Keratinocyte (primary cell): ENCODE measurements at places on chromosomes 3 and 15.
A peak's percentile ranks its signal among the peaks of the same experiment; 100 is the strongest.

- DNase-seq: no peak
Observed at GRCh38 chr3:146640361-146640760, 35.2 kb upstream of the PLSCR5 start.

- DNase-seq: no peak
Observed at GRCh38 chr3:134666885-134667284, 16.1 kb upstream of the KY start.

DNA sequence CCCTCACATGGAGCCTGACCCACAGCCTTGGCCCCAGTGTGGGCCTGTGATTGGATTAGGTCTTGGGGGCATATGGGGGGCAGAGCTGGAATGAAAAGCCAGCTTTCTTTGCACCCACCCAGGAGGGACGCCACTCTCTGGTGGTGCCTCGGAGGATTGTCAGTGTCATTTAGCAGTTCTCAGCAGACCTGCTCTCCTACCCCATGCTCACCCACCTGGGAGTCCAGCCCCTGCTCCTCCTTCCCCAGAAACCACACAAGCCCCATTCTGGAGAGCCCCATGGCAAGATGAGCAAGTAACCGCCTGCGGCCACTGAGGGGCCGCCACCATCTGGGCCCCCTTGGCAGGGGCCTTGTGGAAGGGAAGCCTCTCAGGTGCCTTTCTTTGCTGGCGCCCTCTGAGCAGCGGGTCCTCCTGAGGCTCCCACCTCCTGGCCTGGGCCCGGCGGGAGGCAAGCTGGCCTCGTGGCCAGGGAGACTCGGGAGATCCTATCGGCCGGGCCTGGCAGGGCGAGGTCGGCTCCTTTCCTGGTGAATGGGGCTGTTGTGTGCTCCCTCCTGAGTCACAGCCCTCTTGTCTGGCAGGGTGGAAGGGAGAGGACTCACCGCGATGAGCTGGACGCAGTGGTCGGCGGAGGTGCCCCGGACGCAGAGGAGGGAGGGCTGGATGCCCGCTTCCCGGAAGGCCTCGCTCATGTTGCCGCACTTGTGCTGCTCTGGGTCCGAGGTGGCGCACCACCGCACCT, 2.3 kb downstream of the MELTF start:
- no peak for DNase-seq

GRCh38 chr3:77373619-77374018, 333.7 kb downstream of the ROBO2 start:
- no peak for DNase-seq

- no peak for DNase-seq
Observed at GRCh38 chr3:175445741-175446140, 586.6 kb downstream of the NAALADL2 start.

DNA sequence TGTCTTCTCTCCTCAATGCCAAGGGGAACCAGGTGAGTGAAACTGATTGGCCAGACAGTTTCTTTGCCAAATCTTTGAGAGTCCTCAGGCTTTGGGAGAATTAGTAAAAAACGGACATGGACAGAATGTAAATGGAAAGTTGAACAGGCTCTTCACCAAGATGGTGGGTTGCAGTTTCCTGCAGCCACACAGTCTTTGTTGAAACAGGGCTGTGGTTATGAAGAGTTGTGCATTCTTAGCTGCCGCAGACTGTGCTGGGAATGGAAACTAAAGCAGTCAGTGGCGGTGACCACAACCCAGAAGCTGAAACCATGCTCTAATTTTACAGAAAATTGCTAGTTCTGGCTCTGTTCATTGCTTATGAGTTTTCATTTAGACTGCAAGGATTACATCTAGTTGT, 42.1 kb upstream of the TASOR start:
- no peak for DNase-seq

DNA sequence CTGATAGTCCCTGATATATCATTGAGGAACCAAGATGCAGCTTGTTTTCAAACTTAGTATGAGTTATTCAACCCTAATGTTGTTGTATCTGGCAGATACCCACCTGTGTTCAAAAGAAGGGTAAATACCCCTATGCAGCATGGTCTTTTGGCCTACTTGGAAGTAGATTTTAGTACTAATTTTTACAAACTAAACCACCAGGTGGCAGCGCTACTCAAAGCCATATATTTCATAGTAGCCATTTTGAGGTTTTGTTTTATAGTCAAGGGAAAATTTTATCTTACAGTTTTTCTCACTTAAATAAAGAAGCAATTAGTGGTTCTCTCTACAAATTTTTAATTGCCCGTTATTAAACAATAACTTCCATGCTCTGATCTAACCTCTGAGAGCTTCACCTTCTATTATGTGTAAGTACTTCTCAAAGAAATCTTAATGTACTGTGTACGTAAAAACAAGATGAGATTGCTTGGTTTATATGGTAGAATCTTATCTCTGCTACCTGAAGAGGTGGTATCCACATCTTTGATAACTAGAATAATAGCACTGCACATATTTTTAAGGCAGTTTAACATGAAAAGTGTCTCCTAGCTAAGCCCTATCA, 31.5 kb upstream of the MLF1 start:
- peak; percentile 9 for DNase-seq

GRCh38 chr15:99546441-99547100, 19.2 kb upstream of the MEF2A start:
- no peak for DNase-seq

GRCh38 chr3:48240000-48240963, 622 bp upstream of the ZNF589 start:
- no peak for DNase-seq

GRCh38 chr15:71055461-71055860, 59.8 kb upstream of the THSD4 start:
- no peak for DNase-seq

GRCh38 chr3:109918740-109919139, 581.4 kb upstream of the DPPA4 start:
- DNase-seq: no peak

DNA sequence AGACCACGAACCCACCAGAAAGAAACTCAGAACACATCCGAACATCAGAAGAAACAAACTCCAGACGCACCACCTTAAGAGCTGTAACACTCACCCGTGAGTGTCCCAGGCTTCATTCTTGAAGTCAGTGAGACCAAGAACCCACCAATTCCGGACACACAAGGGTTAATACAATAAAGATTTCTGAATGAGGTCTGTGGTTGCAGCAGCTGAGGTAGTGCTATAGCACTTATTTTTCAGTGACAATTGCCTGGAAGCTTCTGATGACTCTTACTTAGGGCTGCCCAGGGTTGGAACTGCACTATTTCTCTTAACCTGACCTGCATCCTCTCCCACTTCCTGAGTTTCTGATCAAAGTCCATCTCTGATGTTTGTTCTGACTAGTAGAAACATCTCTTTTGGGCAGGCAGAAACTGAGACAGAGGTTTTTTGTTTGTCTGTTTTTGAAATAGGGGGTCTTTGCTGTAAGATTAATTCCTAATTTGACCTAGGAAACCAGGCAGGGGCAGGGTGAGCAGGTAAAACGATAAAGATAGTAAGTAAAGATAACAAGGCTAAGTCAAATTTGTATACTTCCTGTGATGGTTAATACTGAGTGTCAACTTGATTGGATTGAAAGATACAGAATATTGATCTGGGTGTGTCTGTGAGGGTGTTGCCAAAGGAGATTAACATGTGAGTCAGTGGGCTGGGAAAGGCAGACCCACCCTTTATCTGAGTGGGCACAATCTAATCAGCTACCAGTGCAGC, 169.1 kb downstream of the GAP43 start:
- DNase-seq: no peak

- no peak for DNase-seq
Observed at GRCh38 chr15:79644091-79644490, 212.0 kb downstream of the MINAR1 start.

- DNase-seq: no peak
Observed at GRCh38 chr15:70362350-70362749, 264.6 kb upstream of the TLE3 start.

- DNase-seq: no peak
Observed at GRCh38 chr15:85793641-85794597, 806 bp downstream of the KLHL25 start.

GRCh38 chr3:114939920-114940319, 207.2 kb downstream of the ZBTB20 start:
- DNase-seq: no peak

- no peak for DNase-seq
Observed at GRCh38 chr3:42031808-42032480, 59.2 kb upstream of the TRAK1 start.

- DNase-seq: no peak
Observed at GRCh38 chr3:192275741-192276355, 451.5 kb downstream of the FGF12 start.

GRCh38 chr3:183394150-183394549, 34.3 kb downstream of the MCF2L2 start:
- no peak for DNase-seq

DNA sequence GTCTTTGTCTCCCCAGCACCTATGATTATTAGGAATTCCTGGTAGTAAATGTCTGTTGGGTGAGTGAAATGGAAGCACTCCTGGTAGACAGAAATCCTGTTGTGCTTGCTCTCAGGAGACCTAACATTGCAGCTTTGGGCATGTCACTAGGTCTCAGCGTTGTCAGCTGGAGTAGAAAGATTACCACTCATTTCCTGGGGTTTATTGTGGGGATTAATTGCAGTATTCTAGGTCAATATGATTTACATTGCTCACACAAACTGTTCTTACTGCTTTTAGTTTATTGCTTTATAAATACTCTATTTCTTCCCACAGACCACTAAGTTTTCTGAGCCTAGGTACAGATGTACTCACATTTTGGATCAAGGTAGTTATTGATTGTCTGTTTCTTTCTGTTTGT, 5.1 kb downstream of the TSEN2 start:
- no peak for DNase-seq

GRCh38 chr3:185971579-185971978, 33.8 kb upstream of the TRA2B start:
- DNase-seq: no peak

GRCh38 chr15:66854012-66854965, 152.3 kb downstream of the SMAD6 start:
- DNase-seq: no peak

DNA sequence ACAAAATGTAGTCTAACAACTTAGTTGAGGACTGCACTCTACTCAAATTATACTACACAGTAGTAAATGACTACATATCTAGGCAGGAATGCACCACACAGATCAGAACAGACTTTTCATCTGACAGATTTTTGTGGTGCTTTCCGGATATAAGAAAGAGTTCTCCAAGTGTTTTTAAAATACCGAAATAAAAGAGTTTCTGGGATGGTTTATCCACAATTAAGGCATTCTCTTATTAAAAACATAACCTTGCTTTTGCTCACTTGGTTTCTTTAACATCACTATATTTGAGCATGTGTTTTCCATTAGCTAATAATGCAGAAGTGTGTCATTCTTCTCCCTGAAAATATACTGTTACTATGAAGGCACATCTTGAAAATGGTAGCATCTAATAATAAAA, 132.9 kb downstream of the MAGI1 start:
- no peak for DNase-seq

DNA sequence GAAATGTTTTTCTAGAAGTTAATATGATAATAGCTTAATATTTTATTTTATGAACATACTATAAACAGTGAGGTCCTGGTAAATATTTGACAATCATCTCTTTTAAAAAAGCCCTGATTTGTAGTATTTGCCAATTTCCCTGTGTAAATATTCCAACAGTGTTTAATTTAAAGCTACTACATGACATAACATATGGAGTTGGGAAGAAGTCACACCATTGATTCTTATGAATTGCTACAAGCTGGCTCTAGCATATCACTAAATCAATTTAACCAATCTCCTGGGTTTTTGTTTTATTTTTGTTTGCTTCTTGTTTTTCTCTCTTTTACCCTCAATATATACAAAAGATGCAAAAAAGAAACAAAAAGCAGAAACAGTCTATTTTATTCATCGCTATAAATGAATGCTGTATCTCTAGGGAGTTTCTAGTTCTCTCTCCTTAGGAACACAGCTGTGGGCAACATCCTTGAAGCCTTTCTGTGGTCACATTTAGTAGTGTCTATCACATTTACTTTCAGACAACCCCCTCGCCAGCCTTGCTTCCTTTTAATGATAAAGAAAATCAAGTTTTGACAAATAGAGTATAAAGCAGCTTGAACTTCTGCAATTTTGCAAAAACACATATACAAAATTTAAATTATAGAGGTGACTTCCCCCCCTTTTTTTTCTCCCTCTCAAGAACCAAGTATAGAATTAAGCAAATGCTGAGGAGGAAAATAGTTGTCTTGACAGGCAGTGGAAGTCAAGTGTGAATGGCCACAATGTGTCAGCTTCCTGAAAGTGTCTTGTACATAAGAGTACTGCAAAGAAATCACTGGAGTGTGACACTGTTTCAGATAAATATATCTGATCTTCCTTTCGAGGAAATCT, 21.4 kb downstream of the CCR1 start:
- no peak for DNase-seq

GRCh38 chr3:189790658-189791057, 159.5 kb downstream of the TP63 start:
- DNase-seq: no peak

- DNase-seq: no peak
Observed at GRCh38 chr15:73989001-73989798, 2.9 kb downstream of the STOML1 start.
